ENCODE measurements at places on chromosomes 13 and 19. TPM values are rescaled to one million over a fixed set of nuclear protein-coding genes. Genes with fewer than 3 reads are reported as not detected.

The PALM3 gene
- 1.1 TPM for total RNA-seq

The FGF9 gene
- not detected for total RNA-seq

The IZUMO4 gene
- total RNA-seq = 6.2 TPM

The TRIM28 gene
- 886 TPM for total RNA-seq

The FFAR2 gene
- not detected for total RNA-seq
